ENCODE measurements at places on chromosomes 13 and 19. TPM values are rescaled to one million over a fixed set of nuclear protein-coding genes. Genes with fewer than 3 reads are reported as not detected.

DNA sequence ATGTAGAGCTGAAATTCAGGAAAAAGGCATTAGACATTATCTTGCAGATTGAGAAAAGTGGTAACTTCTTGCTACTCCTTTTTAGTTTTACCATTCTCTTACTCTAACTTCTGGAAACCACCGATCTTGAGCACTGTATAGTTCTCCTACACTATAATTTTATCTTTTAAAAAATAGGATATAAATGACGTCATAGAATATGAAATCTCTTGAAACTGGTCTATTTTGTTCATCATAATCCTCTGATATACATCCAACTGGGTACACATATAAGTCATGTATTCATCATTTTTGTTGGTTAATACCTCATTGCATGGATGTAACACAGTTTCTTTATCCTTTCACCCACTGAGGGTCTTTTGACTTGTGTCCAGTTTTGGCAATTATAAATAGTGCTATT is 629.9 kb upstream of the PRR20A start:
- H3K4me3 ChIP-seq, result no peak overlapping the region
- no peaks in the 10 kb centered on the region for H3K27me3 ChIP-seq
- no peak overlapping the region for H3K27ac ChIP-seq
- H3K36me3 ChIP-seq, result no peaks in the 10 kb centered on the region

DNA sequence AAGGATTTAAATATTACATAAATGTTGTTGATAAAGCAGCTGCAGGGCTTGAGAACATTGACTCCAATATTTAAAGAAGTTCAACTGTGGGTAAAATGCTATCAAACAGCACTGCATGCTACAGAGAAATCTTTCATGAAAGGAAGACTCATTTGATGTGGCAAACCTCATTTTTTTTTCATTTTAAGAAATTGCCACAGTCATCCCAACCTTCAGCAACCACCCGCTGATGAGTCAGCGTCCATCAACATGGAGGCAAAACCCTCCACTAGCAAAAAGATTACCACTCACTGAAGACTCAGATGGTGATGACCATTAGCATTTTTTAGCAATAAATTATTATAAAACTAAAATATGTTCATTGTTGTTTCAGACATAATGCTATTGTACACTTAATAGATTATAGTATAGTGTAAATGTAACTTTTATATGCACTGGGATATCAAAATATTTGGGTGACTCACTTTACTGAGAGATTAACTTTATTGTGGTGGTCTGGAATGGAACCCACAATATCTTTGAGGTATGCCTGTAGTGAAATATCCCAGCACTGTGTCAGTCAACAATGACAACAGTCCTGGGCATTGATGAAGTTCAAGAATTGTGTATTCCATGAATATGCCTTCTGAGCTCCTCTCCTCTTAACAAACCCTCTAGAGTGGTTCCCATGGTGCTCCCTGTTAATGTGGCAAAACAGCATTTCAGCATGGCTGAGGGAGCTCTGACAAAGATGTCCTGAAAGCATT is 52.4 kb upstream of the SOX21 start:
- H3K4me3 ChIP-seq, result no peak overlapping the region
- H3K27me3 ChIP-seq, result no peaks in the 10 kb centered on the region
- DNase-seq, result no peak
- no peaks in the 10 kb centered on the region for H3K36me3 ChIP-seq
- H3K27ac ChIP-seq, result no peak overlapping the region

DNA sequence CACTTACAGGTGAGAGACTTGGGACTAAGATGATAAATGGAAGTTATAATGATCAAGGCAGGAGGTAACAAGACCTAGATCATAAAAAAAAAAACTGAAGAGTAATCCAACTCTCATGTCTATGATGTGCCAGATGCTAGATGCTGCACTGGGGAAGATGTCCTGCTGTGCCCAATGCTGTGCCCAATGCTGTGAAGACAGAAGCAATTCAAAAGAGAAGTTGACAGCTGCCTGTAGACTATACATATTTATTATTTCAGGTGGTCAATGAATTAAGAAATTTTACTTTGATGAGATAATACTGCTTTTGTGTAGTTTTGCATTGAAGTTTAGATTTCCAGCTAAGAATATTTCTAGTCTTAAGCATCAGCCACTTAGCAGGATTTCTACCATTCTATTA is 21.5 kb downstream of the VWA8 start:
- no peaks in the 10 kb centered on the region for H3K27me3 ChIP-seq
- no peak for DNase-seq
- H3K4me3 ChIP-seq, result no peak overlapping the region
- H3K36me3 ChIP-seq, result no peaks in the 10 kb centered on the region

DNA sequence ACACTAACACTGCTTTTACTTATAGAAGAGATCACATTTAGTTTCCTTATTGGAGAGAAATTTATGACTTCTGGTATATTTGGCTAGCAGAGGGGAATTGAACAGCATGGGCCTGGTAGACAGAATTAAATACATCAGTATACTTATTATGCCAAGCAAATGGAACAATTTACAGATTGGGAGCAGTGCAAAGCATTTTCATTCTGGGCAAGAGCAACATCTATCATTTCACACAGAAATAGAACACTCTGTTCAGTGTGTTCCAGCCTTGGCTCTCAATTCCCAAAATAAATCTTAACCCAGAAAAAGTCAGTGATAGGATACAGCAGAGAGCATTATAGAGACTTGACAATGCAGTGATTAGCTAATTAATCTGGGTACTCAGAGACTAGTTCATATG is 604.0 kb upstream of the SLITRK6 start:
- no peak overlapping the region for H3K4me3 ChIP-seq
- no peak for DNase-seq
- no peaks in the 10 kb centered on the region for H3K27me3 ChIP-seq
- H3K36me3 ChIP-seq, result no peaks in the 10 kb centered on the region

DNA sequence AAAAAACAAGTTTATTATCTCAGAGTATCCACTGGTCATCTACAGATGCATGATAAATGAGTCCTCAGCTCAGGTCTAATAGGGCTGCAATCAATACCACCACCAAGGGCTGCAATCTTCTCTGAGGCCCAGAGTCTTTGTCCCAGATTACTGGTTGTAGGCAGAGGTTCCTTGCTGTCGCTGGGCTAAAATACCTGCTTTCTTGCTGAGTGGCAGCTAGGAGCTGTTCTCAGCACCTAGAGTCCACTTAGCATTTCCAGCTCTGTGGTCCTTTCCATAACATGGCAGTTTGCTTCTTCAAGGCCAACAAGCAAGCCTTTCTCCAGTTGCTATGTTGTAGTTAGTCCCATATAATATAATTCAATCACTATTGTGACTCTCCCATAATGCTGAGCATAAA is 351.3 kb downstream of the SLITRK1 start:
- no peak overlapping the region for H3K27ac ChIP-seq
- H3K36me3 ChIP-seq, result no peaks in the 10 kb centered on the region
- H3K4me1 ChIP-seq, result no peaks in the 10 kb centered on the region
- no peak for DNase-seq

DNA sequence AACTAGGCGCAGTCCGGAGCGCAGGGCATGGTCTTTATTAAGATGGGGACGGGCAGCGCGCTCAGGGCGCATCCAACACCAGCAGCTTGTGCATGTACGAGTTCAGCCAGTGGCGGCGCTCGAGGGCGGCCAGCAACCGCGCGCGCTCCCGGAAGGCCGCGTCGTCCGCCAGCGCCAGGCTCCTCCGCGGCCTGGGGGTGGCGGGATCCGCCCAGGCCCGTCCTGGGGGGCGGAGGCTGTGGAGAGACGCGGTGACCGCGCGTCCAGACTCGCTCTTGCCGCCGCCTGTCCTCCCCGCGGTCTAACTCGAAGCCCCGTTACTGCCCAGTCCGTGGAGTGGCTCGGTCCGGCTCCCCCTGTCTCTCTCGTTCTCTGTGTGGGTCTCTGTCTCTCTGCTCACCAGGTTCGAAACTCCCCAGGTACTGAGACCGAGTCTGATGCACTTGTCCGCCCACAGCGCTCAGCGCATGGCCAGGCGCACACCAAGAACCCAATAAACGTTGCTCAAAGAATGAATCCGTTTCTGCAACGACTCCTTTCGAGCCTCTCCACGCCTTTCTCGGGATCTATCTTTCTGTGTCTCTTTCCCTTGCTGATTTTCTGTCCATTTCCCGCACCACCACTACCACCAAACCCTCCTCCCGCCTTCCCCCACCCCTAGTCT is 702 bp downstream of the PTH2 start:
- H3K36me3 ChIP-seq, result no peaks in the 10 kb centered on the region
- peaks cover 13% of the 10 kb centered on the region for H3K4me1 ChIP-seq
- DNase-seq, result no peak
- H3K27ac ChIP-seq, result no peak overlapping the region
- H3K4me3 ChIP-seq, result peak overlapping the region; percentile 47
- peaks cover 91% of the 10 kb centered on the region for H3K27me3 ChIP-seq

- no peak overlapping the region for H3K27ac ChIP-seq
- H3K36me3 ChIP-seq, result no peaks in the 10 kb centered on the region
- no peak for DNase-seq
- H3K4me3 ChIP-seq, result no peak overlapping the region
- no peaks in the 10 kb centered on the region for H3K27me3 ChIP-seq
Observed at GRCh38 chr13:74229242-74229641, 95.0 kb upstream of the KLF12 start.

DNA sequence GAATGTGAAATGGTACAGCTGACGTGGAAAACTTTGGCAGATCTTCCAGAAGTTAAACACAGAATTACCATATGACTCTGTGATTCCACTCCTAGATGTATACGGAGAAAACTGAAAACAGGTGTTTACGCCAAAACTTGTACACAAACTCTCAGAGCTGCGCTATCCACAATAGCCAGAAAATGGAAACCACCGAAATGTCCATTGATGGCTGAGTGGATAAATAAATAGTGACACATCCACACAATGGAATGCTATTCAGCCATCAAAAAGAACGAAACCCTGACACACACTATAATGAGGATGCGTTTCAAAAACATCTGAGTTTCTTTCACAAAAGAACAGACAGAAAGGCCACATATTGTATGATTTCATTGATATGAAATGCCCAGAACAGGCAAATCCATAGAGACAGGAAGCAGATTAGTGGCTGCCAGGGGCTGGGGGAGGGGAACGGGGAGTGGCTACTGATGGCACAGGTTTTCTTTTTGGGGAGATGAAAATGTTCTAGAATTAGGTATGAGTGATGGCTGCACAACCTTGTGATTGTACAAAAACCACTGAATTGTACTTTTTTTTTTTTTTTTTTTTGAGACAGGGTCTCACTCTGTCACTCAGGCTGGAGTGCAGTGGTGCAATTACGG is 33.0 kb downstream of the IL12RB1 start:
- H3K27ac ChIP-seq, result peak overlapping the region; percentile 91
- no peak for DNase-seq
- no peaks in the 10 kb centered on the region for H3K36me3 ChIP-seq

GRCh38 chr19:3163230-3163886 is 15.2 kb upstream of the S1PR4 start:
- H3K4me3 ChIP-seq, result no peak overlapping the region
- H3K4me1 ChIP-seq, result no peaks in the 10 kb centered on the region
- H3K36me3 ChIP-seq, result no peaks in the 10 kb centered on the region
- H3K27me3 ChIP-seq, result no peaks in the 10 kb centered on the region
- DNase-seq, result no peak

DNA sequence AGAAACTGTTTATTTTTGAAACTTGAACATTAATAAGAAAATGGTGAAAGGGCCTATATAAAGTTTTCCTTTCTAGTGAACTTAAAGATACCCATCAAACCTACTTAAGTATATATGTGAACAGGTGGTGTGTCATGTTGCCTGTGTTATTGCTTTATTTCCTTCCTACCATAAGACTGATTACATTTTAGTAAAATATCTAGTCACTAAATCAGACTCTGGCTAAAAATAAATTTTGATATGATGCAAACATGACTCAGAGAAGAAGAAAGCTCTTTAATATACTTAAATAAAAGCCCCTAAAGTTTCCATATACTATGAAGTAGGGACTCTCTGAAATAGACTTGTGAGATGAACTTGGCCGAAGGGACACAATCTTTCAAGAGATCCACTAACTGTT is 35.1 kb upstream of the FBXL3 start:
- no peaks in the 10 kb centered on the region for H3K4me1 ChIP-seq
- no peak for DNase-seq
- H3K36me3 ChIP-seq, result peaks cover 46% of the 10 kb centered on the region

DNA sequence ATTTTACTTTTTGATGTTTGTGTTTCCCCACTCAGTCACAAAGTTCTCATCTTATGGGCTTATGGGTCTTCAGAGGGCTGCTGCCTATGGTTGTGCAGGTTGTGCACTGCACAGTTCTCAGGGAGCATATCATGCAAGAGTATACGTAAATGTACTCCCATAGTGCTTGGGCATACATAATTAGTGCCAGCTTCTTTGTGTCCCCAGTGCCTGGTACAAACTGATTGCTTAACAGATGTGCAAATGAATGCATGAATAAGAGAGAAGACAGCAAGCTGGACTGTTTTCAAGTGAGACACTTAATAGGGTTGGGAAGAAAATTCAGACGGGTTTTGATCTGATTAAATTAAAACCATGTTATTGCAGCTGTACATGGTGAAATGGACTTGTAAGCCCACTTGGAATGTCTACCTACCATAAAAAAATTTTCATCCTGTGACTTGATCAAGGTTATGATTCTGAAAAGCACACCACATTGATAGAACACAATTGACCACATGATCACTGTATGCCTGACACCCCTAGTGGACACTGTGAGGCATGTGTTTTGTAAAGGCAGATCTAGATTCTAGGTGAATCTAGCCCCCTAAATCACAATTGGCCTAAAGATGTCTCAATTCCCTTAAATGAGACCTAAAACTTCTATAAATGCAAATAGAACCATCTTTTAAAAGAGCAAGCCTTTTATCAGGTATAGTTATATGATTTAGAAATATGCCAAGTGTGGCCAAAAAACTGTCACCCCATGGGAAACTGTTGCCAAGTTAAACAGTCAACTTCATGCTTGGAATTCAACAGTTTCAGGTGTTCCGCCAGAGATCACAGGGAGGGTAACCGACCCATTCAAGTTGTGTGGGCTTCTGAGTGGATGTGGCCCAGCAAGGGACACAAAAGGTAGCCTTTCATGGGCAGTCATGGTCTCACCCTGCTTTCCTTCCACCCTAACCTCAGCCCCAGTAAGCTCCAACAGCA is 27.9 kb downstream of the FAM124A start:
- no peak for DNase-seq
- no peak overlapping the region for H3K4me3 ChIP-seq
- no peaks in the 10 kb centered on the region for H3K27me3 ChIP-seq
- H3K27ac ChIP-seq, result no peak overlapping the region

Gene TPTE2
- not detected for total RNA-seq

Gene ZNF615
- total RNA-seq, result 7.9 TPM

Gene ZNF540
- total RNA-seq, result 0.46 TPM

Gene APLP1
- not detected for total RNA-seq

Measured in gastrocnemius medialis (tissue), 4 donors.